ENCODE measurements at places on chromosomes 3 and 15.

DNA sequence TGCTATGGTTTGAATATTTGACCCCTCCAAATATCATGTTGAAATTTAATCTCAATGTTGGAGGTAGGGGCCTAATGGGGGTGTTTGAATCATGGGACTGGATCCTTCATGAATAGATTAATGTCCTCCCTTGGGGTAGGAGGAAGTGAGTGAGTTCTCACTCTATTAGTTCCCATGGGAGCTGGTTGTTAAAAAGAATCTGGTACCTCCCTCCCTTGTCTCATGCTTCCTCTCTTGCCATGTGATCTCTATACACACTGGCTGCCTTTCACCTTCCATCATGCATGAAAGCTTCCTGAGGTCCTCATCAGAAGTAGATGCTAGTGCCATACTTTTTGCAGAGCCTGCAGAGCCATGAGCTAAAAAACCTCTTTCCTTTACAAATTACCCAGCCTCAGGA is 177.7 kb upstream of the MCTP2 start:
- no peak for DNase-seq

DNA sequence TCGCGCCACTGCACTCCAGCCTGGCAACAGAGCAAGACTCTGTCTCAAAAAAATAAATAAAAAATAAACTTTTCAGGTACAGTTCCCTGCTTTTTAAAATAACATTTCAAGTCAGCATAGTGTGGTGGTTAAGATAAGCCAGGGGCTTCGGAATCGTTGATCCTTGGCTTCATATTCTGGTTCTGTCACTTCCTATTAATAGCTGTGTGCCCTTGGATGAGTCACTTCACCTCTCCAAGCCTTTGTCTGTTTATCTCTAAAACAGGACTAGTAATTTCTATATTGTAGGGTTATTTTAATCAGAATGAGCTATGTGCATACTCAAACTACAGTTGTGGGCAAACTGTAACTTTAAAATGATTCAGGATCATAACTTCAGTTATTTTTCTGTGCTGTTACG is 53.8 kb upstream of the SENP5 start:
- no peak for DNase-seq

- no peak for DNase-seq
These were observed 7.5 kb upstream of the ALAS1 start for GRCh38 chr3:52190294-52191074.

GRCh38 chr15:91117375-91117774 is 17.3 kb downstream of the SV2B start:
- DNase-seq: no peak

DNA sequence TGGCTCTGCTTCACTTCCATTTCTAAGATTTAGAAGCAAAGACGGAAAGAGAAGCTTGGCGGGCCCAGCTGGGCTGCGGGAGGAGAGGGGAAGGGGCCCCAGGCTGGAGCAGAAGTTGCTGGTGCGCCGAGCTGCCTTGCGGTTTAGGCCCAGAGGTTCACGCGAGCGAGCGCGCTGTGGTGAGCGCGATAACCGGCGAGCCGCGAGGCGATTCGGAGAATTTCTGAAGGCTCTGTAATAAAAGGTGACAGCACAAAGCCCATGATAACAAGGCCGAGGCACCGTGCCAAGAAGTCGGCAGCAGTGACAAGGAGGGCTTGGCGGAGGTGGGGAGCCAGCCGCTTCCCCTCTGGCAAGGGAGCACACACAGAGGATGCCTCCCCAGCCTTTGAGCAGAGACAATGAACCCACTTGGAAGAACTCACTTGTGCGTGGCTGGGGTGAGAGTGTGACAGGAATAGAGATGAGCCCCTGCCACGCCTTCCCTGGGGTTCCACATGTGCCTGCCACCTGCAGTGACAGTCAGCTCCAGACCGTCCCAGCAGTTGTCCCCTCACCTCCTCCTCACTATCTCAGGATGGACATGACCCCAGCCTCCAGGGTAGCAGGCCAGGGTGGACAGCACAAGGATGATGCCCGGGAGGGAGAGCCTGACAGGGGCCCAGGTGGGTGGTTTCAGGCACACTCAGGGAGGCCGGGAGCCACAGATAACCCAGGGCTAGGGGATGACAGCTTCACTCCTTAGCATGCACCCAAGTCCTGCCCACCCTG is 315.2 kb downstream of the UACA start:
- DNase-seq: peak; percentile 17

DNA sequence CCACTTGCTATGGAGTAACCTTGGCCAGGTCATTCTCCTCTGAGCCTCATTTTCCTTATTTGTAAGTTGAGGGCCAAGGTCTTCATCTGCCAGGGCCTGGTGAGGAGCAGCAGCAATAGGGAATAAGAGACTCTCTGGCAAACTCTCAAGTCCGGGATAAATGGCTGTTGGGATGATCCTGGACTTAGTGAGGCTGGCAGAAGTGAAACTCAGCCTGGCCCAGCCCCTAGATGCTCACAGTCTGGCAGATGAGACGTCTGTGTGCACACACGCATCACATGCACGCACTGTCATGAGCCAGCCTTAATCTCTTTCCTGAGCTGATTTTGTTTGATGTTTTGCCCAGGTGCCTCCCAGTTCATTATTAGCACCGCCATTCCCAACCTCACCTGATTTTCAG is 26.8 kb downstream of the SLC6A6 start:
- no peak for DNase-seq

DNA sequence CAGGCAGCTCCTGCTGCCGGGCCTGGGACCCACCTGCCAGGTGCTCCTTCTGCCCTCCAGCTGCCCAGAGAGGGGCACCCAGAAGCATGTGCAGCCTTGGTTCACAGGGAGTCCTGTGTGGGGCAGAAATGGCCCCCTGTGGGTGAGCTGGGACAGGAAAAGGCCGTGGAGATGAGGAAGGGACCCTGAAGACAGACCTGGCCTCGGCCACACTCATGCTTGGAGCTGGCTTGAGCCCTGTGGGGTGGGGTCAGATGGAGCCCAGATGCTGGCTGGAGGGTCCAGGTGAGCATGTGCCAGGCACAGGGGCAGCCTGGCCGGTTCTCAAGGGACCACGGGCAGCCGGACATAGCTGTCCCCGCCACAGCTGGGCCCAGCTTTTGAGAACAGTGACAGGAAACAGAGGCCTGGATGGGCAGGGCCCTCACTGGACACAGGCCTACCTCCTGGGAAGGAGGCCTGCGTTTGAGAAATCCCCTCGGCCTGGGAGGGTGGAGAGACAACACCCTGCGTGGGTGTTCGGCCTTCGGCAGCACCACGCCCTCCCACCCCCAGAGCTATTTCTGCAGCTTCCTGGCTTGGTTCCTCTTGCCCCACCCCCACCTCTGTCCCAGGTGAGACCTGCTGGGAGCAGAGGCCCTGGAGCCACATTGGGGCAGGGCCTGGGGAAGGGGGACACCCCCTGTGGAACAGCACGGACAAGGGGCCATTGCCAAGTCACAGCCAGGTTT is 132.6 kb upstream of the MEF2A start:
- no peak for DNase-seq

GRCh38 chr3:98734735-98735134 is 28.4 kb upstream of the ST3GAL6 start:
- DNase-seq: no peak

GRCh38 chr15:45140557-45141250 is 10.9 kb downstream of the DUOX1 start:
- no peak for DNase-seq

GRCh38 chr3:64518950-64519349 is 168.8 kb downstream of the ADAMTS9 start:
- DNase-seq: no peak

GRCh38 chr15:60782316-60782715 is 303.4 kb upstream of the ICE2 start:
- DNase-seq: no peak

GRCh38 chr3:151318991-151319390 is 2.4 kb upstream of the GPR87 start:
- DNase-seq: no peak

- peak; percentile 99 for DNase-seq
These were observed at the start of gene ZBTB11 for GRCh38 chr3:101676765-101677435. Gene ZBTB11, minus strand, starts transcription at chr3:101677132. Its CDS starts 218 bp downstream, at chr3:101676914.

DNA sequence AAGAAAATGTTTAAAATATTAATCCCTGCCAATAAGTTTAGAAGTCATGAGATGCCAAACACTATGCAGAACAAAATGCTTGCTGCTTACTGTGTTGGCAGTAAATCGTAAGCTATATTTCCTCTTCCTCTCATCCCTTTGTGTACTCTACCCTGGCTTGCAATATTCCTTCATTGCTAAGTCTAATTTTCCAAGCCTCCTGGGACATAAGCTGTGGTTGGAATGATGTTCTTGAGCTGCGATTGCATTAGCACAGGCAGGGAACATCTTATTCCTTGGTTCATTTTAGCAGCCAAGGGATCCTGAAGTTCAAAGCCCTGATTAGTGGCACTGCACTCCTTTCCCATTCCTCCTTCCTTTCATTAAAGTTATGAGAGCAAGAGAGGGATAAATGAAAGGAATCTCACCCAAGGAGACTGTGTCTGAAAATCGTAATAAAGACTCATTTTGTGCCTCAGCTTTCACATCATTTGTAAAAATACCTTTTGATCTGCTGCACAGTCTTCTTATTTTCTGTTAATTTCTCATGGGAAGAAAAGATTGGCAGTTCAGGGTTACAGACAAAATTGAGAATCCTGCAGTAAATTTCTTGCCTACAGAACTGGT is 535.2 kb downstream of the OCA2 start:
- no peak for DNase-seq

DNA sequence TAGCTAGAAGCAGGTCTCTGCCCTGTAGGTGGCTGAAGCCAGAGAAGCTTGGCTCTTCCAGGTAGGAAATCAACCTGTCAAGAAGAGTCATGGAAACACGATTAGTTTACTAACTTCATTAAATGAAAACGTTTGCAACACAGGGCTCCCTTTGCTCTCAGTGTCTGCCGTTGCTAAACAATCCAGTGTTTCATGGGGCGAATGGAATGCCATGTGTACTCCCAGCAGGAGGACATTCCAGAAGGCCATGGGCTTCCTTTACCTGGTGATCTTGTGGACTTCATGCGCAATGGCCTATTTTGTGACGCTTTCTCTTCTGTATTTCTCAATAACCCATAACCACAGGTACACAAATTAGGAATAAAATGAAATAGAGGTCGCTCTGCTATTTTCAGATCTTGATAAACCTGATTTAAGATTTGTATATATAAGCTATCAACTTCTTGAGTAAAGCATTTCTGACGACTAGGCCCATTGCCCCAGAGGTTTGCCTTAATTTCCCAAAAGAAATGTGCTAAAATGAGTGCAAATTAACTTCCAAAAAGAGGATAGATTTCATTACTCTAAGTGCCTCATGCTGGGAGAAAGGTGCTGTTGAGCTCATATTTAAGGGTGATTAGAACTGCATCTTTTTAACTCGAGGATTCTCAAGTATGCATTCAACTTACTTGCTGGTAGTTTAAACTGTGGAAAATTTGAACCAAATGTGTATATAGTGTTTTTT is 171.0 kb downstream of the EPHA3 start:
- DNase-seq: no peak

DNA sequence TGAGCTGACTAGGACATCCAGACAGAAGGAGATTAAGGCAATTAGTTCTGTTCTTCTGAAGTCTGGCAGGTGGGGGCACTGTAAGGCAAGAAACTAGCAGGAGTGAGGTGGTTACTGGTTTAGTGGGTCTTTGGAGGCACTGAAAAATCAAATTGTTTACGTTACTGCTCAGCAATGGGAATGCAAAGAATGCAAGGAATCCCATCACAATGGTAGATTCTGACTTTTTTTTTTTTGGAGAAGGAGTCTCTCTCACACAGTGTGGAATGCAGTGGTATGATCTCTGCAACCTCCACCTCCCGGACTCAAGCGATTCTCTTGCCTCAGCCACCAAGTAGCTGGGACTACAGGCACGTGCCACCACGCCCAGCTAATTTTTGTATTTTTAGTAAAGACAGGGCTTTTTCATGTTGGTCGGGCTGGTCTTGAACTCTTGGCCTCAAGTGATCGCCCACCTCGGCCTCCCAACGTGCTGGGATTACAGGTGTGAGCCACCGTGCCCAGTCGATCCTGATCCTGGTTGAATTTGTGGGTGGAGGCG is 16.4 kb downstream of the FAM107A start:
- no peak for DNase-seq

GRCh38 chr3:128351546-128351945 is 115.1 kb downstream of the DNAJB8 start:
- no peak for DNase-seq

- no peak for DNase-seq
These were observed 48.7 kb downstream of the NMNAT3 start for GRCh38 chr3:139629033-139629432.

DNA sequence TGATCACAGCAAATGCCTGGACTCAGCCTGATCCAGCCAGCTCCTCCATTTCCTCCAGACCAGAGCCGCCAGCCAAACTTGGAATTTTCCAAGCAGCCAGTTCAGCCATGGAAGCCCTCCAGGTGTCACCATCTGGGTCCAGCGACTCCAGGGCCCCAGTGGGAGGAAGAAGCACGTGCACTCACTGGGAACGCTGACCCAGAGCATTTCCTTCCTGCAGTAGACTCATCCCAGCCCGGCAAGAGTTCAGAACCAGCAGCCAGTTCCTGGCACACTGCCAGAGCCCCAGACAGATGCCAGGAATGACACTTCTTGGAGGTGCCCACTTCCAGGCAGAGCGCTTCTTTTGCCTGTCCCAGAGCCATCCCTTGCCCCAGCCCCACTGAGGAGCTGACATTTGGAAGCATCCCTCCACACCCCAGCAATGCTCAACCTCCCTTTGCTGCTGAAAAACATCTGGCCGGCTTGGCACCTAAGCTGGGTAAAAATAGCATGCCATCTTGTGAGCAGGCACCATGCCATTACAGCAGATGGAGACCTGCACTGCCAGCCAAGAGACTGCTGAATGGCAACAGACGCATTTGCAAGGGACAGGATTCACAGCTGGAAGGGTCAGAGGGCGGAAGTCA is 460.3 kb upstream of the PROK2 start:
- no peak for DNase-seq

GRCh38 chr3:41579861-41580260 is 380.6 kb downstream of the CTNNB1 start:
- no peak for DNase-seq

Data from stimulated activated CD4-positive, alpha-beta T cell treated with anti-CD3 and anti-CD28 coated beads, Interleukin-15, amount 100 ng/mL, for 1 hour (primary cell).